WTC11 (cell line): ENCODE measurements at places on chromosomes 2 and 18. TPM values are rescaled to one million over a fixed set of nuclear protein-coding genes. Genes with fewer than 3 reads are reported as not detected.

Gene FSHR
- total RNA-seq = not detected in 3 replicates

Gene AP1S3
- 12.2 to 17.4 TPM (median 15.8 TPM) in 3 replicates for total RNA-seq

Gene TTN
- total RNA-seq = 4.5 to 6.3 TPM (median 4.7 TPM) in 3 replicates

Gene METTL4
- total RNA-seq = 9.8 to 14.7 TPM (median 10.5 TPM) in 3 replicates

Gene DSC3
- 2.1 to 2.8 TPM (median 2.6 TPM) in 3 replicates for total RNA-seq

Gene FBXO48
- 1.3 to 1.5 TPM (median 1.3 TPM) in 3 replicates for total RNA-seq

Gene CHN1
- 26.1 to 30.0 TPM (median 28.0 TPM) in 3 replicates for total RNA-seq

Gene SLC25A12
- 7.3 to 9.0 TPM (median 7.8 TPM) in 3 replicates for total RNA-seq

Gene SLC23A3
- 0.41 to 0.59 TPM (median 0.55 TPM) in 3 replicates for total RNA-seq

Gene MYO1B
- 39.0 to 43.6 TPM (median 43.5 TPM) in 3 replicates for total RNA-seq

Gene NAT8
- not detected in 3 replicates for total RNA-seq

Gene EHBP1
- 30.9 to 36.4 TPM (median 35.3 TPM) in 3 replicates for total RNA-seq
